Astrocyte of the spinal cord (primary cell): ENCODE measurements at places on chromosomes 12 and 14.

- no peak for DNase-seq
Measured at GRCh38 chr14:104359969-104360442, 219.6 kb upstream of the C14orf180 start.

DNA sequence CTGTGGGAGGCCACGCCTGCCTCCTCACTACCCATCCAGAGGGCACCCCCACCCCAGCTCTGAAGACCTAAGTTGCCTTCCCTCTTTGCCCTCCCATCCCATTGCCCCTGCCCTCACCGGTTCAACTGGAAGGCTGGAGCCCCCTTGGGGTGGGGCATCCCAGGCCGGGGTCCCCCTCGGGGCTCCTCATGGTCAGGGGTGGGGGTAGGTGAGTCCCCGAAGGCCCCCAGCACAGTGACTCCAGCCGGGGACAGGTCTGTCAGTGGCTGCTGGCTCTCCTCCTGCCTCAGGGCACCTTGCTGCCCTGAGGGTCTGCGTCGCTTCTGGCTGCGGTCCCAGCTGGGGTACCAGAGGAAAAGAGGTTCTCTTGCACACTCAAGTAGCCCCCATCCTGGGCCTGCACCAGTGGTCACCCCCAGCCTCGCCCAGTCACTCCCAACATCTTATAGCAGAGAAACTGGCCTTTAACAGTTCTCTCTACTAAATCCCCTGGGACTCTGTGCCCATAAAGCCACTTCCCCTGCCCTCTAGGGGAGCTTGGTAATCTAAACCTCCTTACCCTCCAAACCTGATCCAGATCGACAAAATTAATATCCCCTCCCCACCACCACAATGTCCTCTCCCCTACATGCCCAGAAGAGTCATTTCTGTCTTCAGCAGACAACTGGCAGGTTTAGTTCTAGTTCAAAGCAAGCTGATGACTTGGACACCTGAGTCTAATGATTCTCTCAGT lies 5.1 kb downstream of the PIANP start:
- DNase-seq = no peak

GRCh38 chr12:85531341-85531740 lies 251.3 kb downstream of the ALX1 start:
- DNase-seq = no peak

DNA sequence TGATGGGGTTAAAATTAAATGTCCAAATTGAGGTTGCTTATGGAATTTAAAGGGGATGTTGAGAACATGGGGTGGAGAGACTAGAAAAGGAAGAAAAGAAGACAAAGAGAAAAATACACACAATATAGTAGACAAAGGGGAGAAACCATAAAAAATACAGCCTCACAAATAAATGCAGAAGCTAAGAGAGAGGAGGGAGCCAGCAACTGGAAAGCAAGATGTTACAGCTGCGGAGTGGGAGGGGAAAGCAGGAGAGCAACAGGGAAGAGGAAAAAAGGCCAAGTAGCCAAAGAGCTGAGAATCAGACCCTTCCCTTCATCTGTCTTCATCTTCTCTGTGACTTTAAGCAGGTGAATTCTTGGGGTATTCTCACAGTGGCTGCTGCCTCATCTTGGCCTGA lies 39.7 kb upstream of the SMUG1 start:
- DNase-seq = no peak

GRCh38 chr12:64072916-64073575 lies 149.1 kb downstream of the KICS2 start:
- no peak for DNase-seq

- no peak for DNase-seq
Measured at GRCh38 chr14:99621948-99622347, 17.9 kb upstream of the CCDC85C start.

DNA sequence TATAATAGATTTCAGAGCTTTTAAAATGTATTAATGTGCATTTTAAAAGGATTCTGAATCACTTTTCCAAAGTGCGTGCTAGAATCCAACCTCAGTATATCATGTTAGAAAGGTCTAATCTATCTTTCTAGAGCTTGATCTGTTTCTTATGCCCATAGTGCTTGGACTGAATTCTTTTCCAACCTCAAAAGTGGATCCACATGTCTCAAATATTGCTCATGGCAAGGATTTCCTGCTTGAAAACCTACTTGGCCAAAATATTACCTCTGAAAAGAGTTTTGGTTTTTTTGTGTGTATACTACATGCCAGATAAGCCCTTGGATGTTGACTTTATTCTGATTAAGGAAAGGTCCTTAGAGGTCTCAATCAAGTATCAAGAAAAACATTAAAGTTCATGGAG lies 16.9 kb upstream of the SLC6A15 start:
- no peak for DNase-seq

DNA sequence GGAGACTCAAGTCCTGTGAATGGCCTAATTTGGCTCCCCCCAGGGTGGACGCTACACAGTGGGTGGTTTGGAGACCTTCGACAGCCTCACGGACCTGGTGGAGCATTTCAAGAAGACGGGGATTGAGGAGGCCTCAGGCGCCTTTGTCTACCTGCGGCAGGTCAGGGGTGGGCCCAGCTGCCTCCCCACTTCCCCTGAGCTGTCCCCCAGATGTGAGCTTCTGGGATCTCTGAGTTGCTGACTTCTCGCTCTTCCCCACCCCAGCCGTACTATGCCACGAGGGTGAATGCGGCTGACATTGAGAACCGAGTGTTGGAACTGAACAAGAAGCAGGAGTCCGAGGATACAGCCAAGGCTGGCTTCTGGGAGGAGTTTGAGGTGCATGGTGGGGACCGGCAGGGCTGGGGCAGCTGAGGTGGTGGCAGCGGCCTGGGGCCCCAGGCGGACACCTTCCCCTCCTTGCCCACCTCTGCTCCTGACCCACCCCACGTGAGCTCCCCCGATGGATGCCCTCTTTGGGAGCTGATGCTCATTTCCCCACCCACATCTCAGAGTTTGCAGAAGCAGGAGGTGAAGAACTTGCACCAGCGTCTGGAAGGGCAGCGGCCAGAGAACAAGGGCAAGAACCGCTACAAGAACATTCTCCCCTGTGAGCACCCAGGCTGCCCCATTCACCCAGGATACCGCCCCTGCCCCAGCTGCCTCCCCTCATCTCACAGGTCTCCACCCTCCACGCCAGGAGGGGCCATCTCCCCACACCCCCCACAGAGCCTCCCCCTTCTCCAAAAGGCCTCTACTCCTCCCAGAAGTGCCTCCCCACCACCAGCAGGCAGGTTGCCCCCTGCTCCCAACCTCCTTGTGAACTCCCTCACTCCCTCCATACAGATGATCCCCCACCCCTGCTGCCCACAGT lies 4.2 kb downstream of the PTPN6 start:
- DNase-seq = no peak

- no peak for DNase-seq
Measured at GRCh38 chr12:88037770-88038169, 8.6 kb upstream of the C12orf50 start.
